ENCODE measurements at places on chromosomes 16 and 17. TPM values are rescaled to one million over a fixed set of nuclear protein-coding genes. Genes with fewer than 3 reads are reported as not detected.

The G6PC1 gene
- total RNA-seq, result not detected

The C16orf89 gene
- not detected for total RNA-seq

The KRT31 gene
- not detected for total RNA-seq

The ZG16 gene
- total RNA-seq, result not detected

The NGFR gene
- total RNA-seq, result 131 TPM

- H3K4me1 ChIP-seq, result no peaks in the 10 kb centered on the region
- no peak overlapping the region for H3K27ac ChIP-seq
- no peak for DNase-seq
- H3K36me3 ChIP-seq, result no peaks in the 10 kb centered on the region
Observed at GRCh38 chr17:30219833-30220232, 15.7 kb downstream of the SLC6A4 start.

GRCh38 chr17:9324864-9325263, 250.8 kb downstream of the STX8 start:
- peaks cover 12% of the 10 kb centered on the region for H3K4me1 ChIP-seq
- H3K27ac ChIP-seq, result no peak overlapping the region
- H3K27me3 ChIP-seq, result peaks cover 5% of the 10 kb centered on the region
- H3K36me3 ChIP-seq, result peaks cover 5% of the 10 kb centered on the region
- no peak for DNase-seq

DNA sequence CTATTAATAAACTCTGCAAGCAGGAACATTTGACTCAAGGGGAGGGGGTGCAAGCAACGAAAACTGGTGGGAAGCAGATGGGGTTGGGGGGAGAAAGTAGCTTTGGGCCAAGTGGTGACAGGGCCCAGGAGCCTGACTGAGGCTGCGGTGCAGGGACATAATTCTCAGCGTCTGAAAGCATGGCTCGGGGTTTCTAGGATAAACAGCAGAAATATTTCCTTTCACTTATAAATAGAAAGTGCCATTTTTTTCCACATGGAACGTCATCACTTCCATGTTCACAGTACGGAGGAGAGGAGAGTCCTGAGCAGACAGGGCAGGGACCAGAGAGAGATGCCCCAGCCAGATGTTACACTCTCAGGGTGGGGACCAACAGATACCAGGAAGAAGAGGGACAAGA, 197.1 kb downstream of the ZFHX3 start:
- no peak overlapping the region for H3K4me3 ChIP-seq
- H3K27me3 ChIP-seq, result peaks cover 4% of the 10 kb centered on the region
- no peak for DNase-seq
- H3K4me1 ChIP-seq, result peaks cover 27% of the 10 kb centered on the region
- H3K27ac ChIP-seq, result peak overlapping the region; percentile 14
- H3K36me3 ChIP-seq, result no peaks in the 10 kb centered on the region

DNA sequence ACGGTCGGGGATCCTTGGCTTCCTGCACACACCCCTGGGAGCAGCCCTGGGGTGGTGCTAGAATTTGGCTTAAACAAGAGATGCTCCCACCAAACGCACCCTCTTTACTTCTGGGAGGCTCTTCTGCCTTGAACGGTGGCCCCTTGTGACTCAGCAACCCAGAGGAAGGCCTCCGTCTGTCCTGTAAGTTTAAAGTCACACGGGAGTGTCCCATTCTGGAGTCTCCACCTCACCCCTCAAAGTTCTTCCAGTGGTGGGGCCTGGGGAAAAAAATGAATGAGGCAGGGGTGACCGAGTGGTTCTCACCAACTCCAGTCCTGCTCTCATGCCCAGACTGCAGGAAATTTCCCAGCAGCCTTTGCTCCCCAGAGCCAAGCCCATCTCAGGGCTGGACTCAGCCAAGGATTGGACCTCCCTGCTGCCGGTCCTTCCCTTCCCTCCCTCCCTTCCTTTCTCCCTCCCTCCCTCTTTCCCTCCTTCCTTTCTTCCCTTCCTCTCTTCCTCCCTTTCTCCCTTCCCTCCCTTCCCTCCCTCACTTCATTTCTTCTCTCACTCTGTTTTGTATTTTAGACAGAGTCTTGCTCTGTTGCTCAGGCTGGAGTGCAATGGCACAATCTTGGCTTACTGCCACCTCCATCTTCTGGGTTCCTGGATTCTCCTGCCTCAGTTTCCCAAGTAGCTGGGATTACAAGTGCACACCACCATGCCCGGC, 11.4 kb downstream of the ITGAD start:
- H3K27me3 ChIP-seq, result peaks cover 6% of the 10 kb centered on the region
- peaks cover 5% of the 10 kb centered on the region for H3K36me3 ChIP-seq
- no peak for DNase-seq
- no peak overlapping the region for H3K4me3 ChIP-seq

GRCh38 chr17:7207120-7208001, 12.3 kb downstream of the DLG4 start:
- peak overlapping the region; percentile 89 for H3K27ac ChIP-seq
- H3K4me3 ChIP-seq, result peak overlapping the region; percentile 85
- H3K4me1 ChIP-seq, result peaks cover 47% of the 10 kb centered on the region
- no peak for DNase-seq

DNA sequence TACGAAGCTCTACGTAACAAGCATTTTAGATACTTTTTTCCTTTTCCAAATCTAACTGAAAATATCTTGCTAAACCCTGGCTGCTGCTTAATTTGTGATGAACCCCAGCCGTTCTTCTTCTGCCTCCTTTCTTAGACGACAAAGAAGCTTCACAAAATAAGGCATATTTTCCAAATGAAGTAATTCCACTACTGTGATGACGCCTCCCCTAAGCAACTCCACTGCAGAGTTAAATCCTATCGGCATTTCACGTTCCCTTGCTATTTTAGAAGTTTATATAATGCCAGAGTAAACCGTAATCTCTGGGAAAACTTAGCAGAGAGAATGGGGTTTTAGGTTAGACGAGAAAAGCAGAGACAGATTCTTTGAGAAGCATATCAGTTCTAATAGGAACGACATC, 683.1 kb upstream of the SALL1 start:
- DNase-seq, result no peak
- H3K4me3 ChIP-seq, result no peak overlapping the region
- H3K27ac ChIP-seq, result no peak overlapping the region
- H3K27me3 ChIP-seq, result no peaks in the 10 kb centered on the region

- no peak overlapping the region for H3K27ac ChIP-seq
- H3K36me3 ChIP-seq, result no peaks in the 10 kb centered on the region
- H3K4me1 ChIP-seq, result peaks cover 36% of the 10 kb centered on the region
- peak; percentile 85 for DNase-seq
- peaks cover 19% of the 10 kb centered on the region for H3K27me3 ChIP-seq
Observed at GRCh38 chr17:17839791-17840707, 3.3 kb upstream of the SREBF1 start.

GRCh38 chr16:11233727-11234376, 22.2 kb downstream of the SOCS1 start:
- H3K36me3 ChIP-seq, result no peaks in the 10 kb centered on the region
- H3K27ac ChIP-seq, result no peak overlapping the region
- H3K4me3 ChIP-seq, result no peak overlapping the region
- DNase-seq, result no peak
- peaks cover 5% of the 10 kb centered on the region for H3K27me3 ChIP-seq

- no peaks in the 10 kb centered on the region for H3K27me3 ChIP-seq
- no peaks in the 10 kb centered on the region for H3K36me3 ChIP-seq
- no peak overlapping the region for H3K4me3 ChIP-seq
- no peak overlapping the region for H3K27ac ChIP-seq
Observed at GRCh38 chr16:65313936-65314626, 192.2 kb upstream of the CDH11 start.

- H3K4me1 ChIP-seq, result peaks cover 1% of the 10 kb centered on the region
- no peak for DNase-seq
- H3K36me3 ChIP-seq, result no peaks in the 10 kb centered on the region
- peaks cover 5% of the 10 kb centered on the region for H3K27me3 ChIP-seq
- H3K27ac ChIP-seq, result peak overlapping the region; percentile 79
Observed at GRCh38 chr16:15055141-15056053, 477 bp downstream of the NTAN1 start.

- H3K4me3 ChIP-seq, result no peak overlapping the region
- DNase-seq, result no peak
- peaks cover 2% of the 10 kb centered on the region for H3K4me1 ChIP-seq
- peaks cover 9% of the 10 kb centered on the region for H3K36me3 ChIP-seq
- no peak overlapping the region for H3K27ac ChIP-seq
Observed at GRCh38 chr17:3506054-3506453, 30.3 kb downstream of the ASPA start.

DNA sequence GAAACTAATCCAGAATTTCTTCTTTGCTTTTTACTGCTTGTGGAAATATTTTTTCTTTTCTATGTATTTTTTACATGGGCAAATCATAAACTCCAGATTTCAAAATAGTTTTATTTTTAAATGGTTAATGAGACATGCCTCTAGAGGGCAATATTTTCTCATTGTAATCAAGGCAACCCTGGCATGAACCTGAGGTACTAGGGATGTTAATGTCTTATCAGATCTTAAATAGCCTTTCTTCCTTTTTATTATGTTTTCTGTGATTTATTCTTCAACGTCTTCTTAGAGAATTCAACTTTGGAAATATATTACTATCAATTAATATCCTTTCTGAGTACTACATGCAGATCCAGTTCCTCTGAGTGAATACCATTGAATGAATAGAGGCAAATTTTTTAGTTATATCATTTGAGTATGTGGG, 324.7 kb downstream of the BCAS3 start:
- DNase-seq, result no peak
- no peaks in the 10 kb centered on the region for H3K36me3 ChIP-seq
- peaks cover 12% of the 10 kb centered on the region for H3K4me1 ChIP-seq
- H3K27me3 ChIP-seq, result peaks cover 3% of the 10 kb centered on the region
- H3K4me3 ChIP-seq, result no peak overlapping the region

DNA sequence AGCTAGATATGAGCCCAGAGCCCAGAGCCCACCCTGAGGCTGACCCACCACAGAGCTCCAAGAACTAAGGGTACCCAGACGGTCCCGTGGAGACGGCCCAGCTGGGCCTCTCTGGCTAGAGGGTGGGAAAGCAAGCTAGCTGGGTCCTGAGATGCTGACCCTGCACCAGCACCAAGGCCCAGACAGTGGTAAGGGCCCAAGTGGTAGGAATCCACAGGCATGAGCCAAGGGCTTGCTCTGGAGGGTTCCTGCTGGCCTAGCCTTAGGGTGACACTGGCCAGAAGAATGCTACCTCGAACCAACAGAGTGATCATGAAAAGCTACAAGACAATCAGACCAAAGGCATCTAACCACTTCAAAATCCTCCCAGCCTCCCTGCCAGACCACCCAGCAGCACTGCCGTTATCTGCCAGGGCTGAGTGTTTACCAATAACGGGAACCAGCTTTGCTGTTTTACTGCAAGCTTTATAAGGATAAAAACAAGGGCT, 13.2 kb downstream of the HIC1 start:
- DNase-seq, result no peak
- peak overlapping the region; percentile 87 for H3K27ac ChIP-seq
- H3K27me3 ChIP-seq, result peaks cover 28% of the 10 kb centered on the region
- peaks cover 40% of the 10 kb centered on the region for H3K4me1 ChIP-seq
- H3K4me3 ChIP-seq, result no peak overlapping the region
- no peaks in the 10 kb centered on the region for H3K36me3 ChIP-seq

DNA sequence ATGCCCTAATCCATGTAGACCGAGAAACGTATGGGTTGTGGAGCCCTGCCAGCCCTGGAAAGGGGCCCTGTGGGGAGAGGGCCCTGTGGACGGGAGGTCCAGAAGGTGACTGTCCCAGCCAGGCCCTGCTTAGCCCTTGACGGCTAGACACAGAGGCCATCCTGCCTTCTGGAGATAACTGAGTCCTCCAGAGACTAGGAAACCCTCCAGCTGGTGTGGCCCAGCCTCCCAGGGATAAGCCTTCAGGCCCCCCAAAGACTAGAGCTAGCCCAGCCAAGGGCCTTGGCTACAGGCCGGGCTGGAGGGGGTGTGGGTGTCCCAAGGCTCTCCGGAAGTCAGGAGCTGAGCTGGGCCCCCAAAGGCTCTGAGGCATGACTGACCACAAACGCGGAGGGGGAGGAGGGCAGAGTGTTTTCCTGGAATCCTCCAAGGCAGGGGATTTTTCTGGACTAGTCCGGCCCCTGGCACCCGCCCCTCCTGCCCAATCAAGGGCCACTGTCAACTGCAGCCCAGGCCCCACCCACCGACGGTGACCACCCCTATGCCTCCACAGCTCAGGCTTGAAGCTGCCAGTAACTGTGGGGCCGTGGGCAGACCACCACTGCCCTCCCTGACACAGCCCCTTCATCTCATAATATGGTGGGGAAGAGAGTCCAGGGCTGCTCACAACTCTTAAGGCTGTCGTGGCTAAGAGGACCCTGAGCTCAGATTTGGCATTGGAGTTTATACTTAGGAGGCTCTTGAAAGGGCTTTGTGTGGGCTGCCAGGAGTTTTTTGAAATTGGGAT, 885 bp upstream of the VASN start:
- H3K36me3 ChIP-seq, result no peaks in the 10 kb centered on the region
- peaks cover 6% of the 10 kb centered on the region for H3K27me3 ChIP-seq
- H3K4me3 ChIP-seq, result no peak overlapping the region

DNA sequence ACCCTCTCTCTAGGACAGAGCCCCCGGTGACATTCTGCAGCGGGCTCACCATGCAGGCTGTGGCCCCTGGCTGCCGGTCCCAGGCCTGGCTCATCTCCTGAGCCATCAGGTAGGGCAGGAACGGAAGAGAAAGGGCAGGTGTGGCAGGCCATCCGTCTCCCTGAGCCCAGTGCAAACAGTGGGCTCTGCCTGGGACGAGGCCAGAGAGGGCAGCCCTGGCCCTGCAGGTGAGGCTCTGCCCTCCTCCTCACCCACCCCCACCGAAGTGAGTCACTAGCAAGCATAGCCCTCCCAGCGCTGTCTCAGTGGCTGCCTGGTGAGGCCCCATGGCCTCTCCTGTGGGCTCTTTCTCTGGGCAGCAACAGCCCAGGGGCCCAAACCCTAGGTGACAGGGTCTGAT, 14.5 kb downstream of the OTOP3 start:
- no peak overlapping the region for H3K4me3 ChIP-seq
- no peaks in the 10 kb centered on the region for H3K36me3 ChIP-seq
- H3K4me1 ChIP-seq, result no peaks in the 10 kb centered on the region
- H3K27ac ChIP-seq, result no peak overlapping the region

DNA sequence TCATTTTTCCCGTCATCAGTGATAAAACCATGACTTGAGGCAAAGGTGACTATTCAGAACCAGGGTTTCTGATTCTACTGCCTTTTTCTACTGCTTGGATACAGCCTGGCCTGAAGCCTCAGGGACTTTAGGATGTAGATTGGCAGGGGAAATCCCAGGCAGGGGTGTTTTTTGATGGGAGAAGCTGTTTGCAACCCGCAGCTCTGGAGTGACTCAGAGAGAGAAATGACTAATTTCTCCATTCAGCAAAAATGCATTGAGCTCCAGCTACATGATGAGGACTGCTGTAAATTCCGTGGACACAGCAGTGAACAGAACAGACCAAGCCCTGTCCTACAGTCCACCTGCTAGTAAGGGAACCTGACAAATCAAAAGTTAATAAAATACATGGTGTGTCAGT, 560.6 kb downstream of the CDH13 start:
- H3K27ac ChIP-seq, result no peak overlapping the region
- H3K36me3 ChIP-seq, result peaks cover 8% of the 10 kb centered on the region
- no peak for DNase-seq
- H3K27me3 ChIP-seq, result peaks cover 2% of the 10 kb centered on the region
- peaks cover 12% of the 10 kb centered on the region for H3K4me1 ChIP-seq
- H3K4me3 ChIP-seq, result no peak overlapping the region

DNA sequence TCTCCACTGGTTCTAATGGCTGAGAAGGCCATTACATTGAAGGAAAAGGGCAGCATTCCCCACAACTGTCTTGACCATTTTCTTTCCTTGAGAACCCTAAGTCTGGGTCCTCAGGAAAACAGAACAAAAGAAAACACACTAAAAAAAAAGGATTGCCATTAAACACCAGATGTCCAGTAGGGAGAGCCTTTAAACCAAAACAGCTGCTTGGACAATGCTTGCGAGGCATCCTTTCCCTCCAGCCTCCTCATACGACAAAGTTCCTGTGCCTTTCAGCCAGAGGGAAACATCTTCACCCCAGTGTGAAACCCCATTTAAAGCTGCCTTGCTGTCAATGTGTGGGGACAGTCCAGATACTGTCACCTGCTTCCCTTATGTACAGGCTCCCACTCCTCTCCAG, 74.3 kb downstream of the MMD start:
- H3K4me1 ChIP-seq, result no peaks in the 10 kb centered on the region
- H3K27me3 ChIP-seq, result no peaks in the 10 kb centered on the region
- H3K27ac ChIP-seq, result no peak overlapping the region
- DNase-seq, result no peak

Data from glutamatergic neuron (in vitro differentiated cells).